Stimulated activated CD4-positive, alpha-beta T cell treated with anti-CD3 and anti-CD28 coated beads, Interleukin-1b, Interleukin-23, amount 100 ng/mL, for 1 hour (primary cell): ENCODE measurements at places on chromosomes 2 and 18.

- DNase-seq: no peak
Observed at GRCh38 chr2:82993609-82994008, 1465.5 kb downstream of the SUCLG1 start.

DNA sequence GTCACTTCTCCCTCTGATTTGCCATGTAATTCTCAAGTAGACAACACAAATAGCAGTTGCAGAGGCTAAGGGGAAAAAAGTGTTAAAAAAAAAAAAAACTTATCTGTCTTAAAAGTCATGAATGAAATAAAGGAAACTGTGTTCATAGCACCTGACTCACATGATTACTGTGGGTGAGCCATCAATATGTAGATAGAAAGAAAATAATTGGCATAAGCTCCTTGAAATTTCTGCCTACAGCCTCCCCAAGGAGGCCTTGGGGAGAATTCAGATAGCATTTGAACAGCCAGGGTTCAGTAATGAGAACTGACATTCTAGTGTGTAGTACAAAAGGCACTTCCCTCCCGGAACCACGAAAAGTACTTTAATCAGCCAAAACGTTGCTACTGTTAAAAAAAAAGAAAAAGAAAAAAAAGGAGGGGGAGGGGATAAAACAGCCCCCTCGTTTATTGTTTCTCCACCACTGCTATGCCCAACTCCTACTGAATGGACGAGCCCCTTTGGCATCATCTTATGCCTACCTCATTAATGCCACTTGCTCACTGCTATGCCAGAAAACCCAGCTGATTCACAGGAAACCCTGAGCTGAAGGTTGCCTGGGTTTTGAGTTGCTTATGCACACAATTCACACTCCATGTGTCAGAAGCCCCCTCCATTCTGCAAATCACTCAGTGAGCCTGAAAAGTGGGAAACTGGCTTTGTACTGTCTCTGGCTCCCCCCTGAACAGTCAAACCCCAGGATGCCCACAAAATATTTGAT lies 65.5 kb upstream of the KLF7 start:
- DNase-seq: no peak

DNA sequence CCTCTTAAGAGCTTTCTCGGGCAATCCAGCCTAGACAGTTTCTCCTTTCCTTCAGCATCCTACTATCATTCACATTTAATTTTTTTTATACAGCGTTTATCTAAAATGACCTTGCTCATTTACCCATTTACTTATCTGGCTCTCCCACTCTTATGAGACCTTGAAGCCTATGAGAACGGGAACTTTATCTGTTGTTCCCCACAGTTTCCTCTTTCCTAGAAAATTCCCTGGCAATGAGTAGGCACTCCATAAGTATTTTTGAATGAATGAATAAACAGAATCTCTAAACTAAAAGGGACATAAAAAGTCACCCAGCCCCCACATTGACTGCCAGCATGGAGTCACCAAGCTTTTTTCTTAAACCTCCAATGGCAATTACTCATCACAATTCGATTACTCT lies 353.2 kb downstream of the METTL4 start:
- DNase-seq: no peak

GRCh38 chr2:106978647-106979046 lies 92.7 kb upstream of the ST6GAL2 start:
- no peak for DNase-seq

DNA sequence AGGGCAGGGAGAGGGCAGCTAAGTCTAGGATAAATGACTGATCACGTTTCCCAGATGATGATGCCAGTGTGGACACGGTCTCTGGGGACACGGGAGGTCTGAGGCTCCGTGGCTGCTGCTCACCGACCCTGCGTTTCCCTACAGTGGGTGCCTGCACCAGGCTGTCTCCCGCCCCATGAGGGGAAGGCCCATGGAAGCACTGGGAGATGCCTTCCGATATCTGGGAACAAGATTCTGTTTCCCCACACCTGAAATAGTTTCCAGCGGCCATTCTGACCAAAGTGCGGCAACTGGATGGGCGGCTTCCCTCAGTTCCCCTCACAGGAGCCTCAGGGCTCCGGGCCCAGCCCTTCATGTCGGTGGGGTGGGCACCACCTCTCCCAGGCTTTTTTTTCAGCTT lies 83.1 kb downstream of the EDAR start:
- no peak for DNase-seq

DNA sequence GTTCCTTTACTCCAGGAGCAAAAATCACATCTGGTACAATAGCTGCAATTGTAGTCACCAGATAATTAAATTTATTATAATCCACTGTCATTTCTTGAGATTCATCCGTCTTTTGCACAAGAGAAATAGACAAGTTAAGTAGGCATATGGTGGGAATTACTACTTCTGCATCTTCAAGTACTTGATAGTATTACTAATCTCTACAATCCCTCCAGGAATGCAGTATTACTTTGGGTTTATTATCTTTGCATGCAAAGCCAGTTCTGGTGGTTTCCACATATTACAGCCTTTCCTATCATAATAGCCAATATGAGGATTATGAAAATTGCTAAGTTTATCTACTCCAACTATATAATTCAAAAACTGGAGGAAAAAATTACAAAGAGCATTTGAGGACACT lies 254.1 kb downstream of the IKZF2 start:
- DNase-seq: no peak

- no peak for DNase-seq
Observed at GRCh38 chr2:100814043-100814442, 5.9 kb upstream of the NPAS2 start.
